ENCODE measurements at places on chromosomes 16 and 17. TPM values are rescaled to one million over a fixed set of nuclear protein-coding genes. Genes with fewer than 3 reads are reported as not detected.

Gene CEP131
- 16.5 TPM for total RNA-seq

Gene LPCAT2
- 8.1 TPM for total RNA-seq

Gene CCT6B
- 0.89 TPM for total RNA-seq

Gene CDC6
- total RNA-seq, result 13.8 TPM

Gene ZFHX3
- total RNA-seq, result 1.2 TPM

Gene LHX1
- not detected for total RNA-seq

Gene CTRB1
- total RNA-seq, result not detected

Gene ANKRD11
- total RNA-seq, result 42.7 TPM

Gene SULT1A2
- 0.58 TPM for total RNA-seq

Gene GPR179
- total RNA-seq, result not detected

Gene NPIPA3
- total RNA-seq, result not detected

Gene CCL7
- 5.3 TPM for total RNA-seq

Gene SLC5A11
- total RNA-seq, result not detected

Gene ODF4
- not detected for total RNA-seq

Gene SCNN1G
- not detected for total RNA-seq

Gene KRT9
- not detected for total RNA-seq

Gene LGALS9B
- not detected for total RNA-seq

Gene EVPL
- 0.58 TPM for total RNA-seq

Gene NPB
- not detected for total RNA-seq

All from myometrial cell (primary cell).